ENCODE measurements at places on chromosomes 1 and 21. TPM values are rescaled to one million over a fixed set of nuclear protein-coding genes. Genes with fewer than 3 reads are reported as not detected.

DNA sequence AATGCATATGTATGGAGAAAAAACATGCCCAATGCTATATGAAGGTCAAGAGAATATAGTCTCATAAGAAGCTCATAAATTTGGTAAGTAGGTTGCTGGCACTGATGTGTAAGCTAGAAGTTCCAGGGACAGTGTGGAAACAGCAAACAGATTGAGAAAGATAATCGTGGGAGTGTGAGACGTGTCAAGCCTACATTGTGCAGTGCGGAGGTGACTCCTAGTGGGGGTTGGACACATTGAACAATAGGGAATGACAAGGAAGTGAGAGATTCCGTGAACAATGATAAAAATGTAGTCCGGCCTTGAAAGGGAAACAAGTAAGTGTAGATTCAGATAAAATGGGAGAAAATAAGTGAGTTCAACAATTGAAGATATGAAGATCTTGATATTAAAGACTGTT, 788.4 kb upstream of the PRMT6 start:
- no peaks in the 10 kb centered on the region for H3K27me3 ChIP-seq
- no peak for DNase-seq
- no peak overlapping the region for H3K4me3 ChIP-seq
- H3K27ac ChIP-seq: no peak overlapping the region
- no peaks in the 10 kb centered on the region for H3K36me3 ChIP-seq

DNA sequence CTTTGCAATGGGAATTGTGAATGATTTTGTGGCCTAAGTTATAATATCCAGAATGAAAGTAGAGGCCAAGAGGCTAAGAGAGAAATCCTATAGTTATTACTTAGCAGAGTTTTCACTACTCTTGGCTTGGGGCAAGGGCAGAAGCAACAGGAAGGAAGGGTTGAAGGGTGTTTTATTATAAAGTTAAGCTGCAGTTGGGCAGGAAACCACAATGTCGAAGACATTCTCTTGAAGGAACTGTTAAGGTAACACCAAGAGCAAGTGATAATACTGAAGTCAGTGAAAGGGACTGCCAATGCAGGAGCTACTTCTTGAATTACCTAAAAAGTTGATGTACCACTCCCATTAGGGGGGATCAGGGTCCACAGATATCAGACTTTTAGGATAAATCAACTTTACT, 8.3 kb downstream of the XCL2 start:
- no peaks in the 10 kb centered on the region for H3K36me3 ChIP-seq

DNA sequence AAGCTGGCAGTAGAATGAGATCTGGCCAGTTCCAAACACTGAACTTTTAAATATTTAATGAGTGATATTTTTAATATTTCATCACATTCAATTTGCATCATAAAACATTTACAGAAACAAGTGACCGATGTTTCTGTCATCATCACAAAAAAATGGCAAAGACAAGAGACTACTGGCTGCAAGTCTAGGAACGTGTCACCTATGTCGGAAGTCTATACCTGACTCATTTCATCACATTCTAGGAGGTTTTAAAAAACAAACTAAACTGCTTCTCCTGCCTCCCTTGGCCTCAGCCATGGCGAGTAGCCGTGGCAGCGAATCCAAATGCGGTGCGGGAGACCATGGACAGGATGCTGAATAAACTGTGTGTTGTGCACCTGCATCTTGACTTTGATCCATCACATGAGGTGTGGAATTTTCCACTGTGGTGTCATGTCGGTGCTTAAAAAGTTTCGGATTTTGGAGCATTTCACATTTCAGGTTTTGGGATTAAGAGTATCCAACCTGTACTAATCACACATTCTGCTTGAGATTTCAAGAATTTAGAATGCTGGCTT, 43.1 kb downstream of the CLSTN1 start:
- H3K36me3 ChIP-seq: no peaks in the 10 kb centered on the region
- no peak for DNase-seq
- no peaks in the 10 kb centered on the region for H3K27me3 ChIP-seq
- H3K4me1 ChIP-seq: peaks cover 4% of the 10 kb centered on the region

DNA sequence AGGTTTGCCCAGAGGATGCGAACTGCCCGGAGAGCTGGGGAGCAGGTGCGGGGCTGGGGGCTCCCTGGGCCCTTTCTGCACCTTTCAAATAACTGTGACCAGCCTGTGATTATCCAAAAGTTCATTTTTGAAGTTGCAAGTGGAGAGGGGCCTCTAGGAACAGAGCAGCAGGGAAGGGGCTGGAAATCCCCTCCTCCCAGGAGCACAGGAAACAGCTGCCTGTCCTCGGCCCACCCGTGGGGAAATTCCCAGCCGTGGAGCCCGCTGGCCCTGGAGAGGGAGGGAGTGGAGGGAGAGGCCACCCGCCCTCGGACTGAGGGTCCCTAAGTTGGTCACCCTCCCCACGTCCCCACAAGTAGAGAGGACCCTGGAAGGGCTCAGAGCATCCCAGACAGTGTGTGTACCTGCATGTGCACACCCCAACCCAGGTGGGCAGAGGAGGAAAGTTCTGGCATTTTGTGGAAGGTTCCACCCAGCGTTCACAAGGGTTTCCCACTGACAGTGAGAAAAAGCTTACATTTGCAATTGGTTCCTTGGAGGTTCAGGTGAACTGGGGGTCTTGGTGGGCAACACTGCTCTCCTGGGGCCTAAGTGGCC, 1.2 kb upstream of the TNFRSF4 start:
- no peak overlapping the region for H3K4me3 ChIP-seq
- H3K27ac ChIP-seq: no peak overlapping the region
- DNase-seq: peak; percentile 18
- peaks cover 37% of the 10 kb centered on the region for H3K36me3 ChIP-seq
- H3K27me3 ChIP-seq: no peaks in the 10 kb centered on the region

- no peaks in the 10 kb centered on the region for H3K27me3 ChIP-seq
- DNase-seq: peak; percentile 47
- H3K27ac ChIP-seq: no peak overlapping the region
- peaks cover 12% of the 10 kb centered on the region for H3K4me1 ChIP-seq
Observed at GRCh38 chr1:19651141-19651737, 7.1 kb downstream of the NBL1 start.

GRCh38 chr1:231526536-231526935, 1.9 kb upstream of the TSNAX start:
- H3K4me3 ChIP-seq: no peak overlapping the region
- H3K27ac ChIP-seq: no peak overlapping the region
- no peak for DNase-seq
- 0 out of 2 replicates have a peak, but pooled peaks cover 2% of the 10 kb centered on the region for H3K36me3 ChIP-seq
- H3K27me3 ChIP-seq: no peaks in the 10 kb centered on the region

- H3K27ac ChIP-seq: no peak overlapping the region
- H3K27me3 ChIP-seq: peaks cover 2% of the 10 kb centered on the region
- DNase-seq: no peak
- peaks cover 16% of the 10 kb centered on the region for H3K4me1 ChIP-seq
Observed at GRCh38 chr1:204287466-204287891, 72.2 kb downstream of the PLEKHA6 start.

- H3K4me1 ChIP-seq: peaks cover 38% of the 10 kb centered on the region
- H3K27me3 ChIP-seq: no peaks in the 10 kb centered on the region
- H3K4me3 ChIP-seq: no peak overlapping the region
Observed at GRCh38 chr1:43056981-43057391, 98.3 kb upstream of the SLC2A1 start.

GRCh38 chr1:234270581-234271242, 102.5 kb upstream of the COA6 start:
- DNase-seq: no peak
- H3K27ac ChIP-seq: no peak overlapping the region
- no peaks in the 10 kb centered on the region for H3K4me1 ChIP-seq

- H3K27me3 ChIP-seq: no peaks in the 10 kb centered on the region
- no peak for DNase-seq
- no peak overlapping the region for H3K4me3 ChIP-seq
Observed at GRCh38 chr1:3522112-3522511, 67.6 kb downstream of the ARHGEF16 start.

DNA sequence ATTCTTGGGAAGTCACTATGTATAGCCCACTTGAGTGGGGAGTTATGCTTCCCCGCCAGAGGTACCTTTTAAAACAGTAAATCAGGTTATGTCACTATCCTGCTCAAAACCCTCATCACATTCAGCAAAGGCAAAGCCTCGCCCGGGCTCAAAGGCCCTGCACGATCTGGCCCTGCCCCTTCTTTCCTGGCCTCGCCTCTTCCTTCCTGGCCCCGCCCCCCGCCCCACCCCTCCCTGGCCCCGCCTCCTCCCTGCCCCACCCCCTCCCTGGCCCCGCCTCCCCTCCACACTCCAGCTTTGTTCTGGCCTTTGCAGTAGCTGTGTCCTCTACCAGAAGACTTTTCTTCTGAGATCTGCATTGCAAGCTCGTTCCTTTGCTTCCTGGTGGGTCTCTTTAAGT, 6.6 kb downstream of the LDLRAD2 start:
- H3K36me3 ChIP-seq: peaks cover 20% of the 10 kb centered on the region
- no peak overlapping the region for H3K27ac ChIP-seq
- H3K27me3 ChIP-seq: peaks cover 3% of the 10 kb centered on the region
- peaks cover 6% of the 10 kb centered on the region for H3K4me1 ChIP-seq

DNA sequence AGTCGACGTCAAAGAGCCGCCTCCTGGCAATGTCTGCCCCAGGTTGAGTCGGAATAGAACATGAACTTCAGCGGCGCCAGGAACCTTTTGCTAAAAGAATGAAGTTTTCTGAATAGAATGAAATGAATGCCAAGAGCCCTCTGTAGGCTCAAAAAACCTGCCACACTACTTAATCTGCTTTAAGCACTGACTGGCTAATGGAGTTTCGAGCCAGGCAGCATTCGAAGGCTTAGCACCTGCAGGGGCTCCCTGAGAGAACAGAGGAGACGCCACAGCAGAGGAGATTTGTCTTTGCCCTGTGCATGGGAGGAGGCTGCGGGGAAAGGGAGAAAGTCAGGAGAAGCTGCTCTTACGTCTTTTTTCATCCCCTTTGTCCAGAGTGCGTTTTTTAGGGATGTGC, 641.7 kb downstream of the AJAP1 start:
- H3K36me3 ChIP-seq: no peaks in the 10 kb centered on the region
- no peak overlapping the region for H3K27ac ChIP-seq
- no peaks in the 10 kb centered on the region for H3K4me1 ChIP-seq

TIAM1 gene
- 9.2 TPM for total RNA-seq

SYNC gene
- total RNA-seq: 103 TPM

C1orf141 gene
- total RNA-seq: not detected

KIAA1614 gene
- total RNA-seq: 1.8 TPM

FCRL4 gene
- not detected for total RNA-seq

ZBTB48 gene
- total RNA-seq: 10.3 TPM

DENND2C gene
- 3.1 TPM for total RNA-seq

Data from IMR-90 (cell line).